ENCODE measurements at places on chromosomes 16 and 17.

- no peak for DNase-seq
Measured at GRCh38 chr17:31743797-31744196, 115.2 kb downstream of the COPRS start.

- DNase-seq, result no peak
Measured at GRCh38 chr16:15777533-15778203, 79.2 kb downstream of the MYH11 start.

GRCh38 chr16:15538507-15538906 lies 104.1 kb downstream of the BMERB1 start:
- no peak for DNase-seq

DNA sequence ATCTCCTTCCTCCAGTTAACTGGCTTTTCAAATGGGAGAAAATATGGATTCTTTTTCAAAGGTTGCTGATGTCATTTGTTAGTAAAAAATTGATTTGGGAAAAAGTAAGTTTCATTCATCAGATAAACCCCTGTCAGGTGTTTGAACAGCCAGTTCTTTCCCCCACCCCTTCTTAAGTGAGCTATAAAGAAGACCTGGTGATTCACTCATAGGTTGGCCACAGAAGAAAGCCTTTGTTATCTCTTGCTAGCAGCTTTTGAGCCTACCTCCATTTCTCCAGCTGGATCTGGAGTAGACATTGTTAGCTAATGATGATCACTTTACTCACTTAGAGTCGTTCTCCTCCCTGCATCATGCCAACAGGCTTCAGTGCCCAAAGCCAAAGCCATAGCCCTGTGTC lies 63.0 kb downstream of the NLK start:
- DNase-seq, result no peak

DNA sequence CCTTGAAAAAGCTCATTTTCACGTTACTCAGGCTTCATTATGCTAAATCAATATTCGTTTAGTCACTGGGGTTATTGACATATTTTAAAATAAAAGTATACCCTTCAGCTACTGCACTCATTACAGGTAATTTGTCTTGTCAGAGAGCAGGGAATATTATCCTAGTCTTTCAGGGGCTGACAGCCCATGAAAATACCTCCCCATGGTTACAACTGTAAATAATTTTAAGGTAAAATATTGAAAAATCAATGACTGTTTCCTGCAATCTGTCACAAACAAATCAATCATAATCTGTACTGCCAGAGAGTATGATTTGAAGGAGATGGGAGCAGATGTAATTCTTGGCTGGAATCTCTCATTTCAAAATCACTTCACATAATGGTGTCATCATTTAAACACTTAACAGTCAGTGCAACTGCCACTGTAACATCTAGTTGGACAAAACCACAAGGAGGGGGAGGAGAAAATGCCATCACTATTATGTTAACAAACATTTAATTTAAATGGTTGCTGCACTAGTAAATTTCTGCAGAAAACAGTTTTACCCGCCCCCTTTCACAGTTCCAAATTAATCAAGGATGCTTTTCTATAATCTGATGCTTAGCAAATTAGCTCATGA lies 9.3 kb upstream of the IRX5 start:
- no peak for DNase-seq

All from stimulated activated CD8-positive, alpha-beta memory T cell treated with anti-CD3 and anti-CD28 coated beads, Interleukin-7, amount 100 ng/mL, for 1 hour (primary cell).